ENCODE measurements at places on chromosomes 3 and 15. TPM values are rescaled to one million over a fixed set of nuclear protein-coding genes. Genes with fewer than 3 reads are reported as not detected.

DNA sequence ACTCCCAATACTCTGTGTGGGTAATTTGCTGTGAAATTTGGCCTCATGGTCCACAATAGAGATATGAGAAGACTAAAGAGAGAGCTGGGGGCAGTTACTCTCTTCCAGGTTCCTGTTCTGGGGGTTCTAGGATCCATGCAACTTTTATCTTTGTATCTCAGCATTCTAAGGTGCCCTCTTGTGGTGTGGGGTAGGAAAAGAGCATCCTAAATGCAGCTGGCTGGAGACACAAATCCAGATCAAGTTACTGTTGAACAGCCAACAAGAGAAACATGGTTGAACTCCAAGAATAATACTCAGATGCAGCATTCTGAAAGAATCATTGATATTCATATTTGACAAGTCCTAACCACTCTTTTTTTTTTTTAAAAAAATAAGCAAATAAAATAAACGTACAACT, 238.2 kb downstream of the GREM1 start:
- no peaks in the 10 kb centered on the region for H3K4me1 ChIP-seq
- H3K36me3 ChIP-seq = no peaks in the 10 kb centered on the region
- H3K27ac ChIP-seq = no peak overlapping the region

The ITGB5 gene
- 0.15 TPM for total RNA-seq

The C3orf52 gene
- 9.5 TPM for total RNA-seq

DNA sequence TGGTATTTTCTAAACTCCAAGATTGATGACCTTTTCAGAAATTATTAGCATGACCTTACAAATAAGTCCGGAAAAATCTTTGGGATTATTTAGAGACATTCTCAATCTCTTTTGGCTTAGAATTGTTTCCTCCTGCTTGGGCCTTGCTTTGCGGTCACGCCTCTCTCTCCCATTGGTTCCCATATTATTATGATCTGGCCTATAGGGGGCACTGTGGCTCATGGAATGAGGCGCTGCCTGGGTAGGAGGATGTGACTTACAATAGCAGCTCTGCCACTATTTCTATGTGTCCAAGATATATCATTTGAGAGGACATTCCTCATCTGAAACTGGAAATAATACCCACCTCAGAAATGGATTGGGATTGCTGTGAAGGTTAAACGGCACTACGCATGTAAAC, 464.9 kb downstream of the MFSD1 start:
- H3K27ac ChIP-seq = no peak overlapping the region
- H3K4me1 ChIP-seq = no peaks in the 10 kb centered on the region

The PTPRG gene
- not detected for total RNA-seq

DNA sequence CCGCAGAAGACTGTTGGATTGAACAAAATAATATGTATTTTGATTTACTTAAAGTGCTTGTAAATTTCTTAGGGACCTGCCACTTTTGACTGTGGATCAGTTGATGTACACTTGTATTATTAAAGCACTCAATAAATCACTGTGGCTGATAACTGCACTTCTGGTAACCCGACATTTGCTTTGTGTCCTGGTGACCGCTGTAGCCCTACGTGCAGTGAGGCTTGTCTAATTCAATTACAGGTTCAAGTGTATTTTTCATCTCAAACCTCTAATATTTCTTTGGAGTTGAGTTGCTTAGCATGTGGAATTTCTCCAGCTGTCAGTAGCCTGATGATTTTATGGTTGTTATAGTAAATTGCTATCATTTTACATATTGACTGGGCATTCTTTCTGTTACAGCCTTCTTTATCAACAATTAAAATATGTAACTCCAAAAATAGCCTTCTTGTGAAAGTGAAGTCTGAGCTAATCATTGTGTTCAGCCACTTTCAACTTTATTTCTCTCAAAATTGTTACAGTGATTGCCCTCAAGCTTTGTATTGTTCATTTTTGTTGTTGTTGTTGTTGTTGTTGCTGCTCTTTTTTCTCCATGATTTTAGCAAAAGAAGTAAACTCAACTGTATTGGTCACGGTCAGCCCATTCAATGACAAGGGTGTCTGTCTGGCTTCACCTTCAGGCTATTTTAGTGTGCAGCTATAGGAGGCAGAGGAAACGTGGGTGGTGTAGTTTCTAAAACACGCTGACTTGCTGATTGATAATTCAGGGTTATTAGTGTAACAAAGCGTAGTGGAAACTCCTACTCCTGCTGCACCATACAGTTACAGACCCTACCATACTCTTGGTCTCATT, 215.1 kb upstream of the UBE2E1 start:
- H3K27ac ChIP-seq = no peak overlapping the region
- H3K27me3 ChIP-seq = no peaks in the 10 kb centered on the region
- H3K4me1 ChIP-seq = no peaks in the 10 kb centered on the region
- H3K36me3 ChIP-seq = peaks cover 1% of the 10 kb centered on the region
- DNase-seq = no peak
- no peak overlapping the region for H3K4me3 ChIP-seq
